ENCODE measurements at places on chromosomes 13 and 19. TPM values are rescaled to one million over a fixed set of nuclear protein-coding genes. Genes with fewer than 3 reads are reported as not detected.

DNA sequence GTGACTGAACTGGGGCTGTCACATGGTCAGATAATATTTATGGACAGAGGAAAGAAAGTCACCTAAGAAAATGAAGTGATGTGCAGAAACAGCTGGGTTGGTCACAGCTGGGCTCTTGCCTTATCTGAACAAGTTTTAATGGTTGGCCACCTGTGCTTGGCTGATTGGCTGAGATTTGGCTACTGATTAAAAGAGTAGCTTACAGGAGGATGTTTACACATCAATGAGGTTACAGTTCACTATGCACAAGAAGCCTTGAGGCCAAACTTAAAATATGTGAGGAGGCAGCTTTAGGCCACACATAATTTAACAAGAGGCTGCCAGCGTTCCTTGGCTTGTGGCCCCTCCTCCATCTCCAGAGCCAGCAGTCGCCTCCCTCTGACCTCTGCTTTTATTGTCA is 99.2 kb upstream of the C1QTNF9B start:
- DNase-seq: no peak
- H3K36me3 ChIP-seq: no peaks in the 10 kb centered on the region
- H3K27ac ChIP-seq: no peak overlapping the region
- no peak overlapping the region for H3K4me3 ChIP-seq

- no peak overlapping the region for H3K27ac ChIP-seq
- H3K27me3 ChIP-seq: no peaks in the 10 kb centered on the region
- H3K36me3 ChIP-seq: no peaks in the 10 kb centered on the region
- no peaks in the 10 kb centered on the region for H3K4me1 ChIP-seq
- H3K4me3 ChIP-seq: no peak overlapping the region
- no peak for DNase-seq
These were observed 25.8 kb downstream of the ABCC4 start for GRCh38 chr13:95275322-95276036.

The LGALS7 gene
- not detected for total RNA-seq

The GJA3 gene
- total RNA-seq: 0.05 TPM

The CGB1 gene
- total RNA-seq: not detected

The SERTM1 gene
- not detected for total RNA-seq

The ZNF20 gene
- 4.8 TPM for total RNA-seq
